ENCODE measurements at places on chromosomes 1 and 21.
A peak's percentile ranks its signal among the peaks of the same experiment; 100 is the strongest.

- no peak for DNase-seq
Observed at GRCh38 chr1:167339405-167339804, 118.7 kb downstream of the POU2F1 start.

DNA sequence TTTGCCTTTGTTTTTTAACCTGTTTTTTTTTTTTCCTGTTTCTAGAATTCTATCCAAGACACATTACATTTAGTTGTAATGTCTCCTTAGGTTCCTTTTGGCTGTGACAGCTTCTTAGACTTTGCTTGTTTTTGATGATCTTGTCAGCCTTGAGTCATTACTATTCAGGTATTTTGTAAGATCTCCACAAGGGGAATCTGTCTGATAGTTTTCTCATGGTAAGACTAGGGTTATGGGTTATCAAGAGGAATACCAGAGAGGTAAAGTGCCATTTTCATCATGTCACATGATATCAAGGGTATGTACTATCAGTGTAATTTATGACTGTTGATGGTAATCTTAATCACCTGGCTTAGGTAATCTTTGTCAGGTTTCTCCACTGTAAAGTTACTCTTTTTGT, 99.1 kb upstream of the GFI1 start:
- DNase-seq, result no peak

- peak; percentile 80 for DNase-seq
Observed at GRCh38 chr1:229258031-229258756, 12.7 kb upstream of the RAB4A start.

GRCh38 chr1:150807249-150808023, 624 bp downstream of the CTSK start:
- DNase-seq, result no peak

DNA sequence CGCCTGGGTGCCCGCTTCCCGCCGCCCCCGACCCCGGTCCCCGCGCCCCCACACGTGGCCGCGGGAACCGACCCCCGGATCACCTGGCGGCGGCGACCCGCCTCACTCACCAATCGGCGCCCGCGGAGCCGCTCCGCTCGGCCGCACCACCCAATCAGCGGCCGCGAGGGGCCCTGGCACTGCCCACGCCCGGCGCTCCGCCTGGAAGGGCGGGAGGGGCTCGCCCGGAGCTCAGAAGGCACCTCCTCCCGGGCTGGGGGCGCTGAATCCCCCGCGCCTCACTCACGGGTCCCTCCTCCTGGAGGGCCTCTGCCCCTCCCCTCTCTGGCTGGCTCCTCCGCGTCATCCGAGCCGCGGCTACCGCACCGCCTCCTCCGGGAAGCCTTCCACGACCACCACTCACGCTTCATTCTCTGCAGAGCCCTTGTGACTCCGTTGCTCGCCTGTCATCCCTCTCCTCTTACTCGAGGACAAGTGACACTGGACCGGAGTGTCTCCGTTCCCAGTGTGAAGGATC, 374 bp downstream of the SH2D5 start:
- peak; percentile 81 for DNase-seq

DNA sequence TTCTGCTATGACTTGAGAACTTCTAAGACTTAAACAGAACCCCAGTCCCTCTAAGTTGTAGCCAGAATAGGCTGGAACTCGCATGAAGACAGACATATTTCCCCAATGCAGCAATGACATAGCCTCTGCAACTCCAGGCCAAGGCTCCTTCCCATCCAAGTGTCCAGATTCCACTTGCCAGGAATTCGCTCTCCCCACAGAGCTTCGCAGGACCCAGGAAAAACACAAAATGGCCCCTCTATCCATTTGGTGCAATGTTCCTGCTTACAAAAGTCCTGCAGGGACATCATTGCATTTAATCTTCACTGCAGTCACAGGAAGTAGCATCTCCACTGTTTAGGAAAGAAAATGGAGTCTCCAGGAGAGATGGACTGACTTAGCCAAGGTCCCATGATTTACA, 147.5 kb upstream of the KLHDC7A start:
- DNase-seq, result no peak

DNA sequence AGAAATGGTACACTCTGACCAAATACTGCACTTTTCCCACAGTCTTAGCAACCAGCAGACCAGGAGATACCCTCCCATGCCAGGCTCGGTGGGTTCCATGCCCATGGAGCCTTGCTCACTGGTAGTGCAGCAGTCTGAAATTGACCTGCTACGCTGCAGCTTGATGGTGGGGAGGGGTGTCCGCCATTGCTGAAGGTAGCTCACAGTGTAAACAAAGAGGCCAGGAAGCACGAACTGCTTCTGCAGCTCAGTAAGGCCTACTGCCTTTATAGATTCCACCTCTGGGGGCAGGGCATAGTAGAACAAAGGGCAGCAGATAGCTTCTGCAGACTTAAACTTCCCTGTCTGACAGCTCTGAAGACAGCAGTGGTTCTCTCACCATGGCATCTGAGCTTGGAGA, 12.3 kb upstream of the IFI44L start:
- DNase-seq, result no peak

Measured in retina (tissue), 1 donor.